Posterior cingulate gyrus (tissue), 11 donors: ENCODE measurements at places on chromosomes 13 and 19.

DNA sequence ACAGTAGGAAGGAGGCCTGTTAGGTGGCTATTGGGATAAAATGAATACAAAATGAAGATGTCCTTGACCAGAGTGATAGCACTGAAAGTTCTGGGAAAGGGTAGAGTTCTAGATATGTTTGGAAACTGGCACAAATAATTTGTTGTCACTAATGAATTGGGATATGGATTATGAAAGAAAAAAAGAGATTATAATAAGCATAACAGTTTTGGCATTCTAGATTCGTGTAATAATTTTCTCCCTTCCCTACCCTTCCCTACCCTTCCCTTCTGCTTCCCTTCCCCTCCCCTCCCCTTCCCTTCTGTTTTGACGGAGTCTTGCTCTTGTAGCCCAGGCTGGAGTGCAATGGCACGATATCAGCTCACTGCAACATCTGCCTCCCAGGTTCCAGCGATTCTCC is 271.0 kb upstream of the PRR20A start:
- DNase-seq = no peak

- DNase-seq = no peak
These were observed 7.8 kb upstream of the OLFM4 start for GRCh38 chr13:53020764-53021335.

DNA sequence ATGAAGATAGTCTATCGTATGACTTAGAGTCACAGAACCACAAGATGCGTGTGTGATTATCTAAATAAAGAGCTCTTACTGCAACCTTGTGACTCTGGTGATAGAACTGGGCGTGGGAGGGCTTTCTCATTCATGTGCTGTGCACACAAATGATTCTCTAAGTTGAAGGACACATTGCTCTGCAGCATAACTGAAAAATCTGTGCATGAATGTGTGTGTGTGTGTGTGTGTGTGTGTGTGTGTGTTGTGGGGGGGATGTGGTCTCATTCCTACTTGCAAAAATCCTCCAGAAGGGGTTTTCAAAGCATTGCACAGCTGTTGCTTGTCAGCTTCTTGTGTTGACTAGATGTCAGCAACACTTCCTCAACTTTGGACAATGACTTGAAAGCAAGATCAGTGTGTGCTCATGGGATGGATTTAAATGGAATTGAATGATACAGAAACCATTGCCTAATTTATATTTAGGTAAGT is 22.4 kb downstream of the LRCH1 start:
- DNase-seq = no peak

GRCh38 chr13:107644136-107644535 is 571.2 kb downstream of the LIG4 start:
- no peak for DNase-seq

DNA sequence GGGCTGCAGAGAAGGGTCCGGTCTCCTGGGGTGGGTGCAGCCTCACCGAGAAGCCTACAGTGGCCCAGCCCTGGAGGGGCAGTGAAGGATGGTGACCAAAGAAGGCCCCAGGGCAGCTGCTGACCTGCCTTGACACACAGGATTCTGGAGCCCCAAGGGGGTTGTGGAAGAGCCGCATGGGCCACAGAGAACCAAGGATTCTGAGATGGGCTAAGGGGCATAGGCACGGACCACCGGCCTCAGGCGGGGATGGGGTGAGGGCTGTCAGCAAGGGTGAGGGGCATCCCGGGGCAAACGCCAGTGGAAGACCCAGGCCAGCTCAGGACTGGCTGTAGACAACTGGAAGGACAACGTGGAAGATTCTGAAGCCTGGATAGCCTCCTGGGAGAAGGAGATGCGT is 151.6 kb downstream of the TEX29 start:
- no peak for DNase-seq

DNA sequence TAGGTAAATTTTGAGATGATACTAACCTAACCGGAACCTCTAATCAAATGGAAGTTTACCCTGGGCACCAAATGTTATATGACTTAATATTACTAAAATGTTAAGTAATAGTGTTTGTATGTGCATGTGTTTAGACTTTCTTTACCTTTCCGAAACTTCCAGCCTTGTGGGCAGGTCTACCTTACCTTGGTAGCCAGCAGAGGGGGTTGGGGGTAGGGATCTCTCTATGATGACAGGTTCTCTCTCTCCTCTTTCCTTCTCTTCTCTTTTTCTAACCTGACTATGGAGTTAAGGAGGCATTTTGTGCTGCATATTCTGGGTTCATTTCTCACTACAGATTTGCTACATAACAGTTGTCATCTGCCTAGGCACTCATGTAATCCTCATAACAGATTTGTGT is 6.8 kb upstream of the FRY start:
- no peak for DNase-seq

DNA sequence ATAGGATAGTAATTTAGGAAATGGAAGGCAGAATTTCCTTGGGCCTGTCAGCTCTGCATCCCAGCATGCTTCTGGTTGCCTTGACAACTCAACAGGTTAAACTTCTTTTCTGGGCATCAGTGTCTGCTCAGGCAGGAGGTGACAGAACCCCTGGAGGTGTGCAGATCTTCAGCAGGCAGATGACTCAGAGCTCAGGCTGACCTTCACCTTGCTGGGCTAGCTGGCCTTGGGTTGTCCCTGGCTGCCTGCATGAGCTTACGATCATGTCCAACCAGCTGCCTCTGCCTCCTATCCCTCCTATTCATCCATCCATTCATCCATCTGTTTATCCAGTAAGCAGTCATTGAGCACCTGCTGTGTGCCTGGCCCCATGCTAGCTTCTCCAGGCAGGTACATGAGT is 81.2 kb upstream of the KCTD15 start:
- no peak for DNase-seq

DNA sequence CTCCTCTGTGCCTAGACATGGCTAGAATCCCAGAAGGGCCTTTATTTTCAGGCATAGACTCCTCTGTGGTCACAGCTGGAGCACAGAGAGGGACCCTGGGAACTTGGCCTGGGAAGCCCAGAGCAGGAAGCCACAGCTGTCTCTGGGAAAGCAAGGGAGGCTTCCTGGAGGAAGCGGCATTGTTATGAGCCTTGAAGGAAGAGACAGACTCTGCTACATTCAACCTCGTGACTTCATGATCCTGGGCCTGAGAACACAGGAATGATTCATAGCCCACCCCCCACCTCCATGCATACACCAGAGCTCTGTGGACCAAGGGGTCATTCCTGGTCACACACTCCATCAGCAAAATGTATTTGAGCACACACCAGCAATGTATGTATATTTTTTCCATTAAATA is 8.6 kb downstream of the RDH8 start:
- no peak for DNase-seq

DNA sequence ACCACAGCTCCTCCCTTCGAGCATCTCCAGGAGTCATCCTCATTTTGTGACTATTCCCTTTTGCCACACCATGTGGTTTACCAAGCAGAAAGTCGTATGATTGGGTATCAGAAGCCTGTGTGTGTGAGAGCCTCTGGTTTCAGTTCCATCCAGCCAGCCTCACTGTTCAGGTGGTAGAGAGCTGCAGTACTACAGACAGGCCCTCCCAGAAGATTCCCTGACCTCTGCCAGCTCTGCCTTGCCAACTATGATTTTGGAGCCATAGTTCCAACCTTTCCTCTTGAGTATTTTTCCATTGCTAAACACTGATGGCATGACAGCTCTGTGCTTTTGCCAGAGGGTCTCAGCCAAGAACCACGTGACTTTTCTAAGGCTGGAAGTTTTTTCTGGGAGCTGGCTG is 82.5 kb downstream of the DHRS12 start:
- no peak for DNase-seq
